ENCODE measurements at places on chromosomes 6 and 20.
A peak's percentile ranks its signal among the peaks of the same experiment; 100 is the strongest.

DNA sequence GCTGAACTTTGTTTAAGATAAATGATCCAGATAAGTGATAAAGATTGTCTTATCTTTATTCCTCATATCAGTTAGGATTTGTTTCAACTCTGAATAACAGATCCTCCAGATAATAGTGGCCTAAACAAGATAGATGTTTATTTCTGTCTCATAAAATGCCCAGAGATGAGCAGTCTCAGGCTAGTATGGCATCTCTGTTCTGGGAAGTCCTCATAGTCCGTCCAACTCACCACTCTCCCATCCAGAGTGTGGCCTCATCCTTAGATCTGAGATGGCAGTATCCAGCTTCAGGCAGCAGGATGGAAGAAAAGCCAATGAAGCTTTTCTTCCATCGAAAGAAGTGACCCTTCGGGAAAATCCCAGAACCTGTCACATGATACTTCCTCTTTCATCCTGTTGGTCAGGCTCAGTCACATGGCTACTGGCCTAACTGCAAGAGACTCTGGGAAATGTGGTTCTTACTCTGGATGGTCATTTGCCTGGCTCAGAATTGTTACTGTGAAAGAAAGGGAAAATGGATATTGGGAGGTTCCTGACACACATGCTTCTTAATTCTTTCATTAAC, 29.4 kb upstream of the TAGAP start:
- DNase-seq: peak; percentile 44

- no peak for DNase-seq
Measured at GRCh38 chr20:18056174-18057100, 1.3 kb downstream of the OVOL2 start.

- DNase-seq: no peak
Measured at GRCh38 chr6:33984466-33985312, 161.2 kb downstream of the GRM4 start.

DNA sequence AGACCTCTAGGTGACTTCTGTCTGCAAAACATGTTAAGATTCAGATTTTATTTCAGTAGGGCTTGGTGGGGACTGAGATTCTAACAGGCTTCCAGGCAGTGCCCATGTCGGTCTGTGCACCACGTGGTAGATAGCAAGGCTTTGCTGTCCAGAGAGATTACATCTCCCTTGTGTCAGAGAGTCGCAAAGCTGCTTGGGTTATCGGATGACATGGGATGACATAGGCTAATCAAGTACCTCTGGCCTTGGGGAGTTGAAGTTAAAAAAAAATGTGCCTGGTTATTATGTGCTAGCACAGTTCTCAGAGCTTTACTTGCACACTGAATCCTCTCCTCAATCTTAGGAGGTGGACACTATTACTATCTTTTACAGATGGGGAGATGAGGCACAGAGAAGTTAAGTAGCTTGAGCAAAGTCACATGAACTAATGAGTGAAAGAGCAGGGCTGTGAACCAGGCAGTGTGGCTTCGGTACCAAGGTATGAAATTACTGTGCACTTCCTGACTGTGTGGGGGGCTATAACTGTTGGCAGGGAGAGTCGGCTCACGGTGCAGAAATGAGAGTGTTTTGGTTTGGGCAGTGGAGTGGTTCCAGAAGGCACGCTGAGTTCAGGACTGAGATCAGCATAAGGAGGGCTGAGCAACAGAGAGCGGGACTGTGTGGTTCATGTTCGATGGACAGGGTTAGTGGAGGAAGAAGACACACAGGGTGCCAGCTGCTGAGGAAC, 41.1 kb downstream of the FARS2 start:
- no peak for DNase-seq

DNA sequence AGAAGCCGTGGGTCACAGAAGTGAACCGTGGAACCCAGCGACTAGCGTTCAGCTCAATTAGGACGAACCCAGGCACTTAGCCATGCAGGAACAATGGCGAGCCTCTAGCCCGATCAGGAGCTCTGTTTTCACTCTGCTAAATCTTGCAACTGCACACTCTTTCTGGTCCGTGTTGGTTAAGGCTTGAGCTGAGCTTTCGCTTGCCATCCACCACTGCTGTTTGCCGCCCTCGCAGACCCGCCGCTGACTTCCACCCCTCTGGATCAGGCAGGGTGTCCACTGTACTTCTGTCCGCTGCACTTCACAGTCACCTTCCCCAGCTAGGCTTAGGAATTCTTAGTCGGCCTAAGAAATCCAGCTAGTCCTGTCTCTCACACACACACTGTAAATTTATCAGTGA, 25.7 kb upstream of the SLC32A1 start:
- no peak for DNase-seq

- no peak for DNase-seq
Measured at GRCh38 chr6:44113414-44113813, 13.8 kb downstream of the MRPL14 start.

DNA sequence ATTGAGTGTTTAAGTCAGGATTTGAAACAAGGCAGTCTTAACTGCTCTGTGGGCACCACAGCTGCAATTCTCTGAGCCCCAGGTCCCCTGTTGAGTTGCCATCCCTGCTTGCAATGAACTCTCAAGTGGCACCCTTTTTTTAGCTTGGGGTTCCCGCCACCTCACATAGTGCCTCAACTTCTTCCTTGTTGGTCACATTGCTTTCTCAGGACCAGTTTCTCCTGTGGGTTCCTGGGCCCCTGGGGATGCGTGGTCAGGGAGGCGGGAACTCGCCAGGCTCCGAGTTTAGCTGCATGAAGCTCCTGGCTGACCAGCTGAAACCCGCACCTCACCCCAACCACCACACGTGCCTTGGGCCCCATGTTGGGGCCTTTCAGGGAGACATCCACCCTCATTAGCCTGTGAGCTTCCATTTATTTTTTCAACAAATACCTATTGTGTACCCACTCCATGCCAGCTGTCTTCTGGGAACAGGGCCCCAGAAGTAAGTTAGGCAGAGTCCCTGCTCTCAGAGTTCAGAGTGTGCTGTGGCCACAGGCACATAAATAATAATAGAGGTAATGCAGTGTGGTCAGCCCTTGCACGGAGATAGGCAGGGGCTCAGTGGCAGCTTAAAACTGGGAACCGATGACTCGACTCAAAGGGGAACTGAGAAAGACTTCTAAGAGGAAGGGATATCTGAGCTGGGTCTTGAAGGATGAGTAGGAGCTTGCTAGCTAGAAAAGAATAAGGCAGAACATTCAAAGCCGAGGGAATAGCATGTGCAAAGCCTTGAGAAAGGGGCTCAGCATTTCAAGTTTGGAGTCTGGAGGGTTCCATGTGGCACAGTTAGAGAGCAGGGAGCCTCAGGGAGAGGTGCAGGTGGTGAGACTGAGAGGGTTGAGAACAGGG, 33.9 kb upstream of the FAM83D start:
- no peak for DNase-seq

DNA sequence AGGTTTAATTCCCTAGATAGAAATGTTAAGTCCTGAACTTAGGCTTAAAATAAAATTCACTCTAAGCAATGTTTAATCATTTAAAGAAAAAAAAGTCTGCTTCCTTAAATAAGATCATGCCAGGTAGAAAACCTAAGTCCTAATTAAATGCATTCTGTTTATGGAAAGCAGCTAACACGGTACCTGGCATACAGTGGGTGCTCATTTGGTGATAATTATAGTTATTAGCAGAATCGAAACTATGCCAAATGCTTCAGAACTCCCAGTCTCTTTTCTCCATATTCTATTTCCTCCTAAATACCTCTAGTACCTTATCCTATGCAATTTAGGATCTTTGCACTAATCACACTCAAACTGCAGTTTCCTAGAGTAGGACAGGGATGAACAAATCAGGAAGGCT, 331.8 kb downstream of the EPHA7 start:
- no peak for DNase-seq

GRCh38 chr20:48769069-48769983, 58.5 kb downstream of the PREX1 start:
- DNase-seq: no peak

DNA sequence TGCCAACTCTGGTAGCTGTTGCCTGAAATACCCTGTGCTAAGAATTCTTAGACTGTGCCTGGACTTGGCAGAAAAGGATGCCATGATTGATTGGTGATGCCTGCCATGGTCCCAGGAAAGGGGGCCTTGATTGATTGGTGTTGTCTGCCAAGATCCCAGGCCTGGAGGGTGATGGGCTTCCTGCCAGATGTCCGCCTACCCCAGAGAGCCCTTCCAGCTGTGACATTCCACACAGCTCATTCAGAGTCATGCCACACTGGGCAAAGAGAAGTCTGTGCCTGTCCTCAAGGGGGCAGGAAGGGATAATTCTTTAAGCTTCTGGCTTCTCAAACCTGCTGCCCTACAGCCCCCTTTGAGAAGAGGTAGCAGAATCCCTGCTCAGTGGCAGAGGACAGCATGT, 24.6 kb downstream of the RIMS4 start:
- DNase-seq: peak; percentile 58

GRCh38 chr20:22949331-22950109, 85.6 kb upstream of the SSTR4 start:
- DNase-seq: no peak

- no peak for DNase-seq
Measured at GRCh38 chr6:6834356-6835222, 246.1 kb downstream of the LY86 start.

- no peak for DNase-seq
Measured at GRCh38 chr20:38034961-38035360, 1.4 kb downstream of the RPRD1B start.

DNA sequence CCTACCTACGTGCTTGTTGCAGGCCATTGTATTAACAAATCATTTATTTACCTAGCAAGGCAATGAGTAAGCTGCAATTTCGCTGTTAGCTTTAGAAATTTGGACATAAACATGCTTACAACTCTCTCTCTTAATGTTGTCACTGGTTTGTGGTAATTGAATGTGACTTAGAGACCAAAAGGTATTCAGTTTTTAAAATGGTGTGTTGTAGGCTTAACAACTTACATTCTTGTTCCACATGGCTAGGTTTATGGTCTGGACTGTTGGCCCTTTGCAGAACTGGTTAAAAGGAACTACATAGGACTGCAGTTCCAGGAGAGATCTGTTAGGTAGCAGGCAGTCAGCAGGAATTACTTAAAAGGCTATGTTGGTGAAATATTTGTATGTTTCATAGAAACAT, 10.3 kb upstream of the CTAGE9 start:
- DNase-seq: no peak

DNA sequence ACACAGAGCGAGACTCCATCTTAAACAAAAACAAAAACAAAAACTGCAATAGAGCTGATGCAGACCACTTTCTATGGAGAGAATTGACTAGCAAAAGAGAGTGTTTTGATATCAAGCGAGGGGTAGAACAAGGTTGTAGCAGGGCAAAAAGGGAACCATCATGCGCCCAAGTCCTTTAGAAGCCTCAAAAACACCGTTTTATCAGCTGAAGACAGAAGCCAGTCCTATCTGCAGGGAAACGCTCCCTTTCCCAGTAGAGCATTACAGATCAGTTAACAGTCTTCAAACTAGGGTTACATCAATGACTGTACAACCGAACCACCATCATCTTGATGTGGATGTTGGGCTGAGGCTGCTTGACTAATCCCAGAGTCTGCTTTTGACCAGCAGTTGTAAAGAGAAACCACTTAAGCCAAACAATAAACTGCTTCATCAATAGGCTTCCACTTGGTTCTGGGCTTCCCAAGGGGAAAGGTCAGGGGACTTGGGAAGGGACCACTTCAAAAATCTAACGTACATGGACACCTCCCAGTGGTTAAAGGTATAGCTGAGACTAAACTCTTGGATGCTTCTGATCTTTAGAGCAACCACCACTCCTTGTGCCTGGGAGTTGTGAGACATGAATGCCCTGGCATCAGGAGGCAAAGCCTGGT, 59.6 kb upstream of the SPDEF start:
- no peak for DNase-seq

DNA sequence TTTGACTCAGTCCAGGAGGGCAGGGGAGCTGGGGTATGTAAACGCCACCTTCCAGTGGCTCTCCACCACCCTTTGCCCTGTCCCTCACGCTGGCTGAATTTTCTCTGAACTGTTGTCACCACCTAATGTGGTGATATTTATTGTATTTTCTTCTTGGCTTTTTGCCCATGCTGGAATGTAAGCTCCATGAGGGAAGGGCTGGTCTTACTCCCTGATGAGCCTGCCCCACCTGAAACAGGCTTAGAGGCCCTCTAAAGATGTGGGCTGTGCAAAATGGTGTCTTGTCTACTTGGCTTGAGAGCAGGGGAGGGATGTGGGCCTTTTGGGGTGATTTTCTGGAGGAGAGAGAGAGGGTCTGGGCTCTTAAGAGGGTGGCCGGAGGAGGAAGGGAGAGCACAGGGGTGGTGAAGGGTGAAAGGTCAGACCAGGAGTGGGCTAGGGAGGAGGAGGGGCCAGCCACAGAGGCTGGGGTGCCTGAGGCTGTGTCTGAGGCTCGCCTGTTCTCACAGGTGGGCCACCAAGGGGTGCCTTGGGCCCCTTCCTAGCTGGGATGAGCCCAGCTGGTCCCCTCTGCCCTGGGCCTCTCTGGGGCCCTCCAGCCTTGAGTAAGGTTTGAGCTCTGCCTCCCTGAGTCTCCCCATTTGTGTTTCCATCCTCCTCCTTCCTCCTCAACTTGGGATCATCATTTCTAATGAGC, 37.3 kb downstream of the SPDEF start:
- DNase-seq: no peak

DNA sequence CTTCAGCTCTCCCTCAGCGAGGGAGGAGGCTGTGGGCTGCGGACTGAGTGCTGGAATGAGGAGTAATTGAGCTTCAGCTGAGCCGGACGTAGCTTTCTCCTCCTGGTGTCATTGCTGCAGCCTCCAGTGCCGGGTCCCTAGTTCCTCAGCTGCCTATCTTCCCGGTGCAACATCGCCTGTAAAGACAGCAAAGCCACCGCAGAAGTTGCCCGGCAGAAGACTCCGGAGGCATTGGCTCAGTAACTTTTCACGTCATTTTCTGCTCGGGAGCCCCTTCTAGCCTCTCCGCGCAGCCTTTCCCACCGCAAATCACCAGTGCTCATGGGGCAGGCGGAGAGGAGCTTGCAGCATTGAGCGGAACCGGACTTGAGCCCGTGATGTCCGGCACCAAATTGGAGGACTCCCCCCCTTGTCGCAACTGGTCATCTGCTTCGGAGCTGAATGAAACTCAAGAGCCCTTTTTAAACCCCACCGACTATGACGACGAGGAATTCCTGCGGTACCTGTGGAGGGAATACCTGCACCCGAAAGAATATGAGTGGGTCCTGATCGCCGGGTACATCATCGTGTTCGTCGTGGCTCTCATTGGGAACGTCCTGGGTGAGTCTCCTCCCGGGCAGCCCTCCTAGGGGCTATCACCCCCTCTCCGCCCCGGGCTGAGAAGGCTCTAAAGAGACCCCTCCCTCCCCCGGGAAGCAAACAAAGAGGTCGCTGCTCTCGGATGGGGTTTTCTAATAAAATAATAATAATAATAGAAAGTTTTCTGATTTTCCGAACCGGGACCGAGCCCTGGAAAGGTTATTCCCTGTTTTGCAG, at the start of gene HCRTR2:
HCRTR2 (plus strand) TSS at position 305 of the 816 bp plus-strand sequence; CDS start at position 378, 73 bp downstream.
- DNase-seq: no peak

DNA sequence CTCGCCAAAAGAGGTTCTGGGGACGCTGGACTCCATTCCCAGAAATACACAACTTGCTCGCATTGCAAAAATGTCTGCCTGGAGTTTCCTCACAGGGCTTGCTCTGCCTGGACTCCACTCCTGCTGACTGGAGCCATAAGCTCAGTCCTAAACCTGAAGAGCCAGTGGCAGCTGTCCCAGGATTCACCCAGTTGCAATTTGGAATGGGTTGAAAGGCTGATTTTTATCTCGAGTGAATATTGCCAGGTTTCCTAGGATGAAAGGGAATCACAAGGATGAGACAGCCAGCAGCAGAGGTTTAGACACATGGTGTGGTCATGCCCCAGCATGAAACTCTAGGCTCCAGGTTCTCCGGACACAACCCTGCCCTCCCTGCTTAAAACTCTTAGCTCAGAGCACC, 223.3 kb downstream of the BMP7 start:
- DNase-seq: peak; percentile 37

Measured in RWPE1 (cell line).